ENCODE measurements at places on chromosomes 1 and 21.

GRCh38 chr1:23403038-23403336 is 21.6 kb downstream of the TCEA3 start:
- no peak for DNase-seq

GRCh38 chr1:73593364-73593763 is 604.6 kb downstream of the LRRIQ3 start:
- DNase-seq = peak; percentile 50

DNA sequence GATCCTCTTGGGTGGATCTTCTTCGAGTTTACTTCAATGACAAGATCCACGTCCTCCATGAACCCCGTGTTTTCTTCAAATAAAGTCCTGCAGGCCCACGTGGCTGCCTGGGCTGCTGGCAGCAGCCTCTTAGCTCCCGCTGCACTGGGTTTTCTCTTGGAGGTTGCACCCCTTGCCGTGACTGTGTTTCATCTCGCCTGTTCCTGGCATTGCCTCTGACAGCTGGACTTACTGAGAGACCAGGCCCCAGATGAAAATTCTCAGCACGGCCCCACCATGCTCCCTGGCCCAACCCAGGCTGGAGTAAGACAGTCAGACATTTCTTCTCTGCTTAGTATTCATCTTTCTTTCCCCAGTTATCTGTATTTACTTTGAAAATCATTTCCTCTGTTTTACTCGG is 274.8 kb upstream of the RUNX1 start:
- DNase-seq = peak; percentile 55

- no peak for DNase-seq
Observed at GRCh38 chr1:91894036-91894761, 8.2 kb upstream of the TGFBR3 start.
